Karpas-422 (cell line): ENCODE measurements at places on chromosomes 12 and 14. TPM values are rescaled to one million over a fixed set of nuclear protein-coding genes. Genes with fewer than 3 reads are reported as not detected.

DNA sequence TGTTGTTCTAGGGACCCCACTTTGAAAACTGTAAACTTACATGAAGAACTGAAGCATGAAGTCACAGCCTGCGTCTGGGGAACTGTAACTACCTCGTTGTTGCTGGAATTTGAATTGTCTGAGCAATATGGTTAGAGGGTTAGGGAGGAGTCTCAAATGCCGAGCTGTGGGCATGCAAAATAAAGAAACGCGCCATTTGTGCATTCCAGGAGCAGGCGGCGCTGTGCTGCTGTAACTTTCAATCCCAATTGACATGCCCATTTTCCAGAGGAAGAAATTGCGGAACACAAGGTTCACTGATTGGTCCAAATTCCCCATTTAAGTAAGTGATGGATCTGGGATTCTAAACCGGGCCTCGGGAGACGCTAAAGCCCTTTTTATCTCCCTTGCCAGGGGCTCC lies 61.3 kb downstream of the ZNF664 start:
- H3K27me3 ChIP-seq, result no peaks in the 10 kb centered on the region
- H3K36me3 ChIP-seq, result no peaks in the 10 kb centered on the region

DNA sequence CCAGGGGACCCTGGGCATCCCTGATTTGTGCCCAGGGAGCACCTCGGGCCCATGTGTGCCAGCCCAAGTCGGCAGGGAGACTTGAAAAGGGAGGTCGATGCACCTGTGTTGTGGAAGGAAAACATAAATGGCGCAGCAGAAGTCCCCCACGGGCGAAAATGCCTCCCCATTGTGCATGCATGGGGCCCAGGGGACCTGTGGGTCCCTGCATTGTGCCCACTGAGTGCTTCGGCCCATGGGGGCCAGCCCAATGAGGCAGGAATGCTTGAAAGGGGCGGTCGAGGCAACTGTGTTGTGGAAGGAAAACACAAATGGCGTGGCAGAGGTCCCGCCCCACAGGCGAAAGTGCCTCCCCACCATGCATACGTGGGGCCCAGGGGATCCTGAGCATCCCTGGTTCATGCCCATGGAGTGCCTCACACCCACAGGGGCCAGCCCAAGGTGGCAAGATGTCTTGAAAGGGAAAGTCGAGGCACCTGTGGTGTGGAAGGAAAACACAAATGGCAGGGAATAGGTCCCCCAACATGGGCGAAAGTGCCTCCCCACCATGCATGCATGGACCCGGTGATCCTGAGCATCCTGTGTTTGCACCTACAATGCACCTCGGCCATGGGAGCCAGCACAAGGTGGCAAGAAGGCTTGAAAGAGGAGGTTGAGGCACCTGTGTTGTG lies 368.0 kb downstream of the ALG10 start:
- no peak overlapping the region for H3K27ac ChIP-seq
- no peaks in the 10 kb centered on the region for H3K4me1 ChIP-seq
- no peaks in the 10 kb centered on the region for H3K27me3 ChIP-seq
- H3K4me3 ChIP-seq, result no peak overlapping the region

GRCh38 chr12:30219047-30219446 lies 435.3 kb upstream of the TMTC1 start:
- no peak overlapping the region for H3K27ac ChIP-seq
- H3K36me3 ChIP-seq, result no peaks in the 10 kb centered on the region
- H3K4me1 ChIP-seq, result no peaks in the 10 kb centered on the region
- H3K27me3 ChIP-seq, result no peaks in the 10 kb centered on the region
- DNase-seq, result no peak

GRCh38 chr12:75977590-75977951 lies 54.0 kb downstream of the PHLDA1 start:
- no peak for DNase-seq
- no peaks in the 10 kb centered on the region for H3K27me3 ChIP-seq
- H3K27ac ChIP-seq, result no peak overlapping the region
- no peaks in the 10 kb centered on the region for H3K36me3 ChIP-seq
- no peak overlapping the region for H3K4me3 ChIP-seq

- H3K4me1 ChIP-seq, result no peaks in the 10 kb centered on the region
- H3K36me3 ChIP-seq, result no peaks in the 10 kb centered on the region
- H3K4me3 ChIP-seq, result no peak overlapping the region
Observed at GRCh38 chr12:74152370-74152769, 385.3 kb upstream of the ATXN7L3B start.

DNA sequence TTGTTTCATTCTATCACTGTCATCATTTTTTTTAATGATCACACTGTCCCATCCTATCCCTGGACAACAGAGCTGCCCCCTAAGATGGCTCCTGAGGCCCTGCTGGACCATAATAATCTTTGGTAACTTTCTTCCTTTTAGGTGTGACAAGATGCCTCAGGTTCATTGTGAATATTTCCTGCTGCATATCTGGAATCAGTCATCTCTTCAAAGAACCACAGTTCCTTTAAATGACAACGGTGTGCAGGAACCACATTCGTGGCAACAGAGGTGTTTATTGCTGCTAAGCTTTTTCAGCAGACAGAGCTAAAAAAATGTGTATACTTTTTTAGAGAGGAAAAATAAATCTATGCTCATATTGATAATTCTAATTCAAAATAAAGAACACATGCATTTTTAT lies 312.9 kb downstream of the MED13L start:
- no peaks in the 10 kb centered on the region for H3K36me3 ChIP-seq
- no peak overlapping the region for H3K4me3 ChIP-seq
- no peak overlapping the region for H3K27ac ChIP-seq

DNA sequence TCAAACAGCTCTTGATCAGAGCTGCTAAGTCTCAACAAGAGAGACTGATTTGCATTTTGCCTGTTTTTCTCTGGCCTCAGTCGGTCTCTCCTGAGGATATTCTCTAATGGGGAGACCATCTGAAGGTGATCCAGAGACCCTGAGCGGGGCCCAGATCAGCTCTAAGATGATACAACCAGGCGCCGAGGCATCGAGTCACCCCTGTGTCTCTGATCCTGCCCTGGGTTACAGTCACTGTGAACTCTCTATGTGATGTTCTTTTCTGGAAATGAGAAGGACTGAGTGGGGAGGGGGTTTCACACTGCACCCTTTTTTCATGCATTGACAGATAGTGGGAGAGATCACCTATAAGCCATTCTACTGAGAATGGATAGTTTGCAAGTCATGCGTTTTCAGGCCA lies 247.6 kb upstream of the PWP1 start:
- no peaks in the 10 kb centered on the region for H3K36me3 ChIP-seq
- no peak overlapping the region for H3K4me3 ChIP-seq
- H3K4me1 ChIP-seq, result no peaks in the 10 kb centered on the region
- no peak overlapping the region for H3K27ac ChIP-seq

DNA sequence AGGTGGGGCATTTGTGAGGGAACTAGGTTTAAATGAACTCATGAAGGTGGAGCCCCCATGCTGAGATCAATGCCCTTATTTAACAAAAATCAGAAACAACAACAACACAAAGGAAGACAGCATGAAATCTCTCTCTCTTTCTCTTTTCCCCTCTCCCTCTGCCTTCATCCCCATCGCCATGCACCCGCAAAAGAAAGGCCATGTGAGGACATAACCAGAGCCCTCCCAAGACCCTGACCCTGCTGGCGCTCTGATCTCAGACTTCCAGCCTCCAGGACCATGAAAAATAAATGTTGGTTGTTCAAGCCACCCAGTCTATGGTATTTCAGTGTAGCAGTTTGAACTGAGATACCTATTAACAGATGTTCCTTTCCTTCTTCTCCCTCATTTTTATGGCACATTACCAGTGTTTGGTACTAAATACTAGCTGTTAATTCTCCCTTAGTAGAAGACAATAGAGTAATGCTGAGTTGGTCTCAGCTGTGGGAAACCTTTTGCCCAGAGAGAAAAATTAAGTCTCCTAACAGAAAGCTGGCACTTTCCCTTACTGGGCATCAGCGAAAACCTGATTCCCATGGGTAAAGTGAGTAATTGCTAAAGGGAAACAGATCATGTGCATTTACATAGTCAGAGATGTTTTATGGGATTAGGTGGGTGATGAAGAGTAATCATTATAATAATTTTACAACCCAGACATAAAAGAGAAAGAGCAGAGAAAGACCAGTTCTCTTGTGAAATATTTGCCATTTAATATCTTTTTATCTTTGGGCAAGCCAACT lies 264.0 kb upstream of the PLEKHG7 start:
- no peaks in the 10 kb centered on the region for H3K27me3 ChIP-seq
- no peak overlapping the region for H3K27ac ChIP-seq
- no peaks in the 10 kb centered on the region for H3K36me3 ChIP-seq
- H3K4me3 ChIP-seq, result no peak overlapping the region
- no peaks in the 10 kb centered on the region for H3K4me1 ChIP-seq

CLEC2D gene
- 1.5 and 3.2 TPM in 2 replicates for total RNA-seq

P3H3 gene
- 3.1 and 8.3 TPM in 2 replicates for total RNA-seq

PROX2 gene
- 2.3 and 2.6 TPM in 2 replicates for total RNA-seq

RND1 gene
- total RNA-seq, result 0.60 and 1.4 TPM in 2 replicates

KRT71 gene
- total RNA-seq, result not detected in 2 replicates

ASPG gene
- not detected in 2 replicates for total RNA-seq
